Occipital lobe (tissue), 3 donors: ENCODE measurements at places on chromosomes 4 and X. TPM values are rescaled to one million over a fixed set of nuclear protein-coding genes. Genes with fewer than 3 reads are reported as not detected.

The YIPF7 gene
- total RNA-seq = 6.7 TPM

The MTMR8 gene
- total RNA-seq = 3.6 TPM

The AFF2 gene
- 343 TPM for total RNA-seq

The CACNA1F gene
- total RNA-seq = not detected
